Smooth muscle cell of trachea (primary cell): ENCODE measurements at places on chromosomes 3 and 15. TPM values are rescaled to one million over a fixed set of nuclear protein-coding genes. Genes with fewer than 3 reads are reported as not detected.

The TMCO5A gene
- not detected in 2 replicates for total RNA-seq

The GRAMD2A gene
- total RNA-seq, result 0.15 and 0.33 TPM in 2 replicates

The SCN5A gene
- 0.29 and 1.2 TPM in 2 replicates for total RNA-seq

The LRRIQ4 gene
- not detected in 2 replicates for total RNA-seq

The GHSR gene
- total RNA-seq, result not detected in 2 replicates

The IL5RA gene
- not detected in 2 replicates for total RNA-seq

The UCN2 gene
- 1.2 and 1.3 TPM in 2 replicates for total RNA-seq

The SCAMP5 gene
- total RNA-seq, result 0.15 and 2.2 TPM in 2 replicates

The RTP3 gene
- total RNA-seq, result not detected in 2 replicates

The GOLGA8K gene
- under 0.01 and 0.44 TPM in 2 replicates for total RNA-seq

The MB21D2 gene
- total RNA-seq, result 6.1 and 8.1 TPM in 2 replicates

The ARGFX gene
- not detected in 2 replicates for total RNA-seq

The KCNMB2 gene
- total RNA-seq, result under 0.01 TPM in 1 of 2 replicates, not detected in the other

The ISL2 gene
- 0.58 and 3.6 TPM in 2 replicates for total RNA-seq

The SLCO3A1 gene
- 4.1 and 8.8 TPM in 2 replicates for total RNA-seq

The BNC1 gene
- 6.1 and 7.9 TPM in 2 replicates for total RNA-seq

The OXTR gene
- 0.15 and 1.2 TPM in 2 replicates for total RNA-seq

The SCG3 gene
- not detected in 2 replicates for total RNA-seq

The HRH1 gene
- total RNA-seq, result 17.2 and 35.6 TPM in 2 replicates

The PIGZ gene
- total RNA-seq, result 2.8 and 3.6 TPM in 2 replicates
